ENCODE measurements at places on chromosomes 3 and 15.

DNA sequence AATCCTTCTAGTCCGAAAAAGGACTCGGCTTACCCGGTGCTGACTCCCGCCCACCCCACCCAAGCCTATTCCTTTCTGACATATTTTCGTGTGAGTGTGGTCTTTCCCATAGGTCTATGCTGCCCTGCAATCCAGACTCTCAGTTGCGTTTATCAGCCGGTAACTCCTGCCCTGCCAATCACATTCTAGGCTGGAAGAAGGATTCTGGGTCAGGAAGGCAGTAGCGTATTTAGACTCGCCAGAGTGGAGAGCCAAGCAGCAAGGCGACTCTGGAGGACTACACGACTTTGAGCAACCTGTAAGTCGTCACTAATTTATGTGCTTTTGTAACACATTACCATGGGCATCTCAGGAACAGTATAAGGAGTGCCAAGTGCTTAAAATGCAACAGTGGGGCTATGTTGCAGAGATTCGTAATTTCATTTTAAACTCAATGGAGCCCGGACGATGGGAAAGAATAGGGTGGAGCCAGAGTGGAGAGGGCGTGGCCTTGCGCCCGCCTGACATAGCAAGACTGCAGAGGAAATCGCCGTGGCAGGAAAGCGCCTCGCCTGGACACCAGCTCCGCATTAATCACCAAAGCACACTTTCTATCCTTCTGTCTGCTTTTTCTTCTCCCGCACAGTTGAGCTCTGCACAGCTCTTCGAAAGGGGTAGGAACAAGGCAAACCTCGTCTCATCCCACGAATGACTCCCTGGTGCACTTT lies 1044.2 kb downstream of the AGBL1 start:
- DNase-seq: no peak

DNA sequence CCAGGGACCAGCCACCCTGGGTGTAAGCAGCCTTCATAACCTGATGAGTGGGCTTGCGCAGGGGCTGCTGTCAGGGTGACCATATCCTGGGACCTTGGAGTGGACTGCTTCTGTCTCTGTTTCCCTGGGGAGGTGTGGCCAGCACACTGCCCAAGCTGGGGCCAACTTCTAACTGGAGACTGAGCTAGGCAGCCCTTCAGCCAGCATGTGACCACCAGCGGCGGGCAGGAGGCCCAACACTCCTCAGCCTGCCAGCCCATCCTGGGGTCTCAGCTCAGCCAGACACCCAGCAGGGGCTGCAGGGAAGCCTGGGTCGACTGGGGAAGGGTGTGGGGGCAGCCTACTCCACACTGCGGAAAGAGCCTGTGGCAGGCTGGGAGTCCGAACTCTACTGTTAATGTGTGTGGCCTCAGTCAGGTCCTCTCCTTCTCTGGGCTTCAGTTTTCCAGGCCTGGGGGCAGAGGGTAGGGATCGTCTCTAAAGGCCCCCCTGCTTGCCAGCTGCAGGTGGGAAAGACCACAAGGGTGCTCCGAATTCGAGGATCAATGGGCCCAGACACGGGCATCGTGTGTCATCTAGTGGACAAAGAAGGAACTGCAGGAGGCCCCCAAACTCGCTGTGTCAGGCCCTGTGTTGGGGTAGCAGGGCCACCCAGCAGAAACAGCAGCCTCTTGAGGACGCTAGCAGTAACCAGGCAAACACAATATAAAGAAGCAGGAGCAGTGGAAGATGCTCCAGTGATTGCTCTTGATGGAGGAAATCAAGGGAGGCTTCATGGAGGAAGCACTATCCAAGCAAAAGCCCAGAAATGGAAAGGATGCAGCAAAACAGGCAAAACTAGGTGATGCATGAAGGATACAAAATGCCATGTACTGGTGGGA lies 2.0 kb upstream of the SEMA3G start:
- peak; percentile 64 for DNase-seq

GRCh38 chr15:66959066-66959465 lies 106.3 kb upstream of the SMAD3 start:
- no peak for DNase-seq

DNA sequence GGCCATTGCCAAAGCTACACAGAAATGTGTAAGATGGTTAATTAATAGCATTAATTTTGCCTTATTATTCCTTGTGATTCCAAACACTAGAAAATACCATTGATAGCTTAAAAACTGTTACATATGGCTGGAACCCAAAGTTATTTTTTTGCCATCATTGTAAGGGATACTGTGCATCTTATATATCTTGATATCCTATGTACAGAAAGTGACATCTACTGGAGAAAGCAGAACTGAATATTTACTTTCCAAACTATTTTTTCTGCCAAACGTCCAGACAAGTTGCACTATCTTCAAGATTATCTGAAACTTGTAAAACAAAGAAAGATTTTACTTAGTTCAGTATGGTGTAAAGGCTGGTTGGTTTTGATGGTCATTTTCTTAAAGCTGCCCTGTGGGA lies 33.3 kb upstream of the MEIS2 start:
- DNase-seq: no peak

DNA sequence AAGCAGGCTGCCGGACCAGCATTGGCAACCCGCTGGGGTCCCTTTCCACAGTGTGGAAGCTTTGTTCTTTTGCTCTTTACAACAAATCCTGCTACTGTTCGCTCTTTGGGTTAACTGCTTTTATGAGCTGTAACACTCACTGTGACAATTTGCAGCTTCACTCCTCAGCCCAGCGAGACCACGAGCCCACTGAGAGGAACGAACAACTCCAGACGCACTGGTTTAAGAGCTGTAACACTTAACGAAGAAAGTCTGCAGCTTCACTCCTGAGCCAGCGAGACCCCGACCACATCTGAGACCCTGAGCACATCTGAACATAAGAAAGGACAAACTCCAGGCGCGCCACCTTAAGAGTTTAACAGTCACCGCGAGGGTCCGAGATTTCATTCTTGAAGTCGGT lies 10.7 kb upstream of the CCR4 start:
- no peak for DNase-seq

DNA sequence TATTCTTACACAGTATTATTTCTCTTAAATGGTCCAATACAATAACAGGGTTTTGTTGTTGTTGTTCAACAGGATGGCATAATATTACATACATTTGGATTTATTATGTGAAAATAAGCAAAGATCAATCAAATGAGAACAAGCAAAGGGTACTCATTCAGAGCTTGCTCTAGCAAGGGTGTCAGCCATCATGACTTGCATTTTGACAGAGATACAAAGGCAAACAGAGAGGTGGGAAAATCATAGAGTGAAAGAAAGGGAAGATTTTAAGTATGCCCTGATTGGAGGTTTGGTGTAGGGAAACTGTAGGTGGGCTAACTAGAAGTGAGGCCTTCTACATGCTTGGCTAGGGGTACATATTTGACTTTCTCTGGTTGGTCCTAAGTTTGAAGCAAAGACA lies 109.1 kb upstream of the BCHE start:
- DNase-seq: no peak

- DNase-seq: no peak
Measured at GRCh38 chr3:194077602-194078001, 58.3 kb upstream of the HES1 start.

DNA sequence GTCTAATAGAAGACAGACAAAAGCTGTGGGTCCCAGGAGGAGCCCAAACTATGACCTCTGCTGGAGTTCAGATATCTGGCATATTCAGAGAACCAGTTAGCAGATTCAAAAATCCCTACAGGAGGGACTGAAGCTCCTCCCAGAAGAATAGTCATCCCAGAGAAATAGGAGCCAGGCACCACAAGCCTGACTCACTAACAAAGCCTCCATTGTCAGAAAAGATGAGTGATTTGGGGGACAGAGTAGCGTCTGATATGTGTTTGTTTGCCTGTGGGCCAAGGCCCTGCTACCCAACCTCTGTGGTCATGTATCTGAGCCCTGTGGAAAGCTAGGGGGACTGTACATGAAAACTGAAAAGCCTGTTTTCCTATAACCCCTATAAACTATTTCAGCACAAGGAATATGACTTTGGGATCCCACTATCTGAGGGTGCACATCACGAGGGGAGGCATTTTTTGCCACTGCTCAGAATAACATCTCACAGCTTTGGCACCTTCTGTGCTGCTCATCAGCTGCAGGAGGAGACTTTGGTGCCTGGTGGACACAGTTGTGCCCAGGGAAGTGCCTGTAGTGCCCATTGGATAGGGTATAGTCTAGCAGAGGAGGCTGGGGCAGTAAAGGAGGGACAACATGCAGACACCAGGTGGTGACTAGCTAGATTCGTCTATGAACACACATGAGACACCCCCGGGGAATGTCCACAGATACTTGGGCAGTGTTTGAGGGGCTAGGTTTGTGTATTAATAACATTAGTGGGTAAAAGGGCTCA lies 9.7 kb upstream of the LARP6 start:
- no peak for DNase-seq

- DNase-seq: no peak
Measured at GRCh38 chr3:186340204-186340603, 21.8 kb downstream of the DGKG start.

GRCh38 chr3:147410526-147411237 lies 1.5 kb downstream of the ZIC1 start:
- no peak for DNase-seq

DNA sequence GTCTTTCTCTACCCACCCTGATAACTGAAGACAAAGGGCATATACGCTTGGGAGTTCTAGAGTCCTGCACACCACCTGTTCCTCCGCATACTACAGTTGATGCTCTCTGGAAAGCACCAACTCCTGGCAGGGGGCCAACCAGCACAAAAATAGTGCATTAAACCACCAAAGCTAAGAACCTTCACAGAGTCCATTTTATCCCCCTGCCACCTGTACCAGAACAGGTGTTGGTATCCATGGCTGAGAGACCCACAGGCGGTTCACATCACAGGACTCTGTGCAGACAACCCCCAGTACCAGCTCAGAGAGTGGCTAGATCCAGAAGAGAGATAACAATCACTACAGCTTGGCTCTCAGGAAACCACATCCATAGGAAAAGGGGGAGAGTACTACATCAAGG lies 114.4 kb upstream of the POU1F1 start:
- no peak for DNase-seq

- DNase-seq: no peak
Measured at GRCh38 chr3:146067048-146067447, 93.9 kb downstream of the PLOD2 start.

DNA sequence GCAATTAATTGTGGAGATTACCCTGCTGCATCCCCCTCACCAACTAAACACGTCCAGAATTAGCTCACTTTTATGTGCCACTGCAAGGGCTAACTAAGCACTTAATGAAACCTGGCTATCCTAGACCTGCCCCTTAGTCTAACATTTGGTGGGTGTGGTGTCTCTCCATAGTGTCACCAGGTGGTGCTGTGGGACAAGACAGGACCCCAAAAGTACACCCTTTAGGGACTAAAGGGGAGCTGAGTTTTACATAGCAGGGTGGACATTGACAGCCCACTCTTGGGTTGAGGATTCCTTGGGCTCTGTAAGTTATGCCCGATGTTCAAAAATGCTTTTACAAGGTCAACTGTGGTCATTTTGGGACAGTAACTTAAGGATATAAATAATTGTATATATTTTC lies 5.7 kb downstream of the DUT start:
- no peak for DNase-seq

DNA sequence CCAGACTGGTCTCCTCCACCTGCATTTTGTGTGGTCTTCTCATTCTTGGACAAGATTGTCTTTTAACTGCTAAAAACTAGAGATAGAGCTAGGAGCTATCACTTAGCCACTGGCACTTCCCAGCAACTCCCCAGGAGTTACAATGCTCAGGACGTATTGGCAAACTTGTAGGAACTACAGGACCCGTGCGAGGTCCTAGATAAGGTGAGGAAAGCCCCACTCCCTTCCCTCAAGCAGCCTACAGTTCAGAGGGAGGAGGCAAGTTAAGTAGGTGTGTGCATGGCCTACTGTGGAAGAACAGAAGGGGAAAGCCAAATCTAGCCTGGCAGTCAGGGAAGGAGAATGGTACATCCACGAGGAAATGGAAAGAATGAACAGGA lies 504.7 kb upstream of the PROK2 start:
- no peak for DNase-seq

DNA sequence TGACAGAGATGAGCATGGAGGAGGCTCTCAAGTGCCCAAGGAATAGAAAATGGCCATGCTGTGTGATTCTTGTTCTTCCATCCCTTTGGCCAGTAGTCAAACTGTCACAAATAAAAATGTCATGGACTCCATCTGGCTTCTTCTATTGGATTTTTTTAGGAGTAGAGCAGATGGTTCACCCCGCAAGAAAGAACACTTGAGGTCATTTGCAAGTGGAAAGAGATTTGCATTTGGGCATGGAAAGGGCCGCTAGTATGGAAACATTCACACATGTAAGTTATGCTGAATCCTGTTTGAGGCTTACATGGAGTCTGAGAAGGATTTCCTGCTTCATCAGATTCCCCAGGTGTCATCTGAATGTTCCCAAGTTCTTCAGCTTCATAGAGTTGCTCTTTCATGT lies 53.1 kb upstream of the CFAP161 start:
- DNase-seq: no peak

- DNase-seq: no peak
Measured at GRCh38 chr3:141112686-141113297, 61.6 kb downstream of the SPSB4 start.

GRCh38 chr3:74639681-74640080 lies 25.2 kb upstream of the CNTN3 start:
- no peak for DNase-seq

DNA sequence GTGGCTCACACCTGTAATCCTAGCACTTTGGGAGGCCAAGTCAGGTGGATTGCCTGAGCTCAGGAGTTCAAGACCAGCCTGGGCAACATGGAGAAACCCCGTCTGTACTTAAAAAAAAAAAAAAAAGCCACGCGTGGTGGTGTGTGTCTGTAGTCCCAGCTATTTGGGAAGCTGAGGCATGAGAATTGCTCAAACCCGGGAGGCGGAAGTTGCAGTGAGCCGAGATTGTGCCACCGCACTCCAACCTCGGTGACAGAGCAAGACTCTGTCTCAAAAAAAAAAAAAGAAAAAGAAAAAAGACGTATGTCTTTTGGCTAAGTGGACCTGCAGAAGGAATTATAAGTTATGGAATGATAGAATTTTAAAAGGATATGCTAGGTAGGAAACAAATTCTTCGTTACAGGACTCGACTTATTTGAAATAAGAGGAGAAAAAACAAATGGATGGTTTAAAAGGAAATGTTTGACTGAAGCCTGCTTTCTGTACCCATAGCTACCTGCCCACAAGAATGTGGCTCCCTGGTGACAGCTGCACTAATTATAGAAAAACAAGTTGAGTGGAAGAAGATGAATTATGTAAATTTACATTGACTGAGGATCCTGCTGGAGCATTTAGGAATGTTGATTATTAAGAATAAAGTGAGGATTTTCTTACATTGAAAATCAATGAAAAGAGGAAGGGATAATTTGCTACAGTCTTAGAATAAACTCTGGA lies 36.0 kb upstream of the SKIL start:
- DNase-seq: no peak

DNA sequence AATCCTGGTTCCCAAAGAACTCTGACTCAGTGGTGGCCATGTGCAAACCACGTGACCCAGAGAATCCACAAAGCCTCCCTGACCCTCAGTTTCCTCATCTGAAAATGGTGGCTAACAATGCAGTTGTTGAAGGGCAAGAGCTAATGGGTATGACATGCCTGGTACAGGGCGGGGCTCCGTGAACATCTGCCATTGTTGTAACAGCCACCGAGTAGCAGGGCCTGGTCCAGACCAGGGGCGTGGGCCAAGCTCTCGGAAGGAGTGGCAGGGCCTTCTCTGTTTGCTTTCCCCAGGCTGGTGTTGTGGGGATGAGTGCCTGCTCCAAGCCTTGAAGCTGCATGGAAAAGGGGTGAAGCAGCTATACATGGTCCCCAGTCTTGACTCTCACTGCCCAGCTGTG lies 13.4 kb downstream of the MAPKAPK3 start:
- no peak for DNase-seq
